Esophagus muscularis mucosa (tissue), 4 donors: ENCODE measurements at places on chromosomes 3 and 15. TPM values are rescaled to one million over a fixed set of nuclear protein-coding genes. Genes with fewer than 3 reads are reported as not detected.
A peak's percentile ranks its signal among the peaks of the same experiment; 100 is the strongest.

- DNase-seq = no peak
Measured at GRCh38 chr3:36714343-36715086, 49.8 kb downstream of the DCLK3 start.

DNA sequence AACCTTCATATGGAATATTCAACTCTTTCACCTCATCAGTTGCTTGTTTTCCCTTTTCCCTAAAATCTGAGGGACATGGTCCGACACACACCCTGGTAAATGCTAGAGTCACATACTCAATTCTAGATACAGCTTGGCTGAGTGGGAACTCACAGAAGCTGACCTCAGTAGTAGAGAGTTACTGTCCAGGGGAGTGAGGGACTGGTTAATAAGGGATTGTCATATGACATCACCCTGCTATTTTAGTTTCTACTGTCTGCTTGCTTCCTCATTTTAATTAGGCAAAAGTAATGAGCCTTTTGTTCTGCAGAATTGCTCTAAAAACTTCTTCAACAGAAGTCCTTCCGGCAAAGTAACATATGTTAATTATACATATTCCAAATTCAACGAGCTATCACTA is 244.5 kb downstream of the ZIC4 start:
- no peak for DNase-seq

DNA sequence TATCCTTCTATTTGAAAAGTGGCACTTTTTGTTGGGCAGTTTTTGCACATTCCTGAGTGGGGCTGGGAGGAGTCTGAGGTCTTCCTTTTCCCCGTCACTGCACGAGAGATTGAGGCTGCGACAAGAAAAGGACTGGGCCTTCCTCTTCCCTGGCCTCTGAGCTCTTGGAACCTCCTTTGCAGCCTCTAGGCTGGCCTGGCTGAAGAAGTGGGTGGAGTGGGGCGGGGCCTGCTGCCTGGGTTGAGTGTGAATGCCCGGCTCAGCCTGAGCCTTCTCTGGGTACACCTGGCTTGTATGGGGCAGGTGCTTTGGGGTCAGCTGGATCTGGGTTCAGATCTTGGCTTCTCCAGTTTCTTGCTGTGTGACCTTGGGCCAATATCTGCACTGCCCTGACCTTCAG is 43.1 kb downstream of the PLXNA1 start:
- no peak for DNase-seq

DNA sequence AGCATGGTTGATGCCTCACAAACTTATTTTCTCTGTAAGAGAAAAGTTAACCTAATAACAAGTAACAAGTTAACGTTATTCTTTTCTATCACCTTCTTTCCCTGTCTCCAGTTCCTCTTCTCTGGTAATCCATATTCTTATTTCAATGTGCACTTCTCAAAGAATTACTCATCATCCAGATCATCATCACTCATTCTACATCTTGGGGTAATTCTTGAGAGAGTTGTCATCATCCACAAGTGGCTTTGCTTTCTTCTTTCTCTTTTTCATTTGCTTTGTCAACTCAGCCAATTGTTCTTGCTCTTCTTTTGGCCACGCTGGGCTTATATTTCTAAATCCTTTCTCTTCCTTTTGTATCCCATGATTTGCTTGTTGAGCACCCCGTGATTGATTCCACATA is 20.8 kb upstream of the RNF111 start:
- DNase-seq = no peak

DNA sequence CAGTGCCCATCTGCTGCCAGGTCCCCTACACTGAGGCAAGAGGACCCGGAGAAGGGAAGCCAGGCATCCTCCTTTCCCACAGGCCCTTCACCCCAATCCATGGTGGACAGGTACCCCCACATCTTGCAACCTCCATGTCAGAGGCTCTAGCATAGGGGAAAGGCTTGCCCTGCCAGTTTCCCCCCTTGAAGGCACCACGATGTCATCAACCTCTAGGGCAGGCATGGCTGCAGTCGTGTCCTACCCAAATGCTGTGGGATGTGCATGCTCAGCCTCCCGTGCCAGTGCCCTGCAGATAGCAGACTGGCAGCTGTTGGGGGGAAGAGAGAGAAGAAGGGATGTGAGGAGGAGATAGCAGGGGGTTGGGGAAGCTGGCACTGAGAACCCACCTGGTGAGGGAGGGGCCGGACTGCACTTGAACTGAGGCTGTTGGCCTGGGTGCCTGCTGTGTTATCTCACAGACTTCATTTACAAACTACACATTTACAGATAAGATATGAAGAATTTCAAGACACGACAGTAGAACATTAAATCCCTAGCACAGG is 197.5 kb downstream of the ADAMTS9 start:
- DNase-seq = no peak

GRCh38 chr3:120682095-120682681 is at the start of gene HGD:
Gene HGD (minus strand): TSS chr3:120682239. CDS start chr3:120682111, 128 bp downstream.
- DNase-seq = no peak

- DNase-seq = no peak
Measured at GRCh38 chr15:82663186-82663600, 16.0 kb upstream of the CPEB1 start.

GRCh38 chr3:129213238-129213637 is 29.5 kb upstream of the CNBP start:
- DNase-seq = no peak

GRCh38 chr3:42632146-42632545 is 21.4 kb upstream of the ZBTB47 start:
- no peak for DNase-seq

DNA sequence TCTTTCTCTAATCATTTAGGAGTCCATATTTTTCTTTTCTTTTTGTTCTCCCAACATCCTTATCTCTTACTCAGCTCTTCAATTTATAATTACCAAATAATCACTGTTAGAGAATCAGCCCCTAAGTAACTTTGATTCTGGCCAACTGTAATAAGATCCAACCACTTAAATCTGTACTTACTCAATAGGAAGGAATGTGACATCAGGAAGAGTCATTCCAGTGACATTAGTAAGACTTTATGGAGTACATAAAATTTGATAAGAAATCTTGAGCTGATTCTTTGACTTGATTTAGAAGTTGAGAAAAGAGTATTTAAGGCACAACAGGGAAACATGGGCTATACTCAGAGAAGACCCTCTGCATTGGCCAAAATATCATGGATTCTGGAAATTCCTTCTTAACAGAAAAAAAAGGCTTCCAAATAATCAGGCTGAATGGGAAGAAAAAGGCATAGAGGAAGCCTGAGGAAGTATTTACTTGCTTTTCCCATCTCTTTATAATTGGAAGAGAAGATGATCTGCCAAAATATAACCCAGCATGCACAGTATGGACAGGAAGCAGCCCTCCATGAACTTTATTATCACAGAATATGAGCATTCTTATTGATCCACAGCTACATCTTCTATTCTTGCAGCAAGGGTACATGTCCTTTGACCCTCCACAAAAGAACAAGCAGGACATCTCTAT is 289.7 kb upstream of the TPRG1 start:
- DNase-seq = no peak

DNA sequence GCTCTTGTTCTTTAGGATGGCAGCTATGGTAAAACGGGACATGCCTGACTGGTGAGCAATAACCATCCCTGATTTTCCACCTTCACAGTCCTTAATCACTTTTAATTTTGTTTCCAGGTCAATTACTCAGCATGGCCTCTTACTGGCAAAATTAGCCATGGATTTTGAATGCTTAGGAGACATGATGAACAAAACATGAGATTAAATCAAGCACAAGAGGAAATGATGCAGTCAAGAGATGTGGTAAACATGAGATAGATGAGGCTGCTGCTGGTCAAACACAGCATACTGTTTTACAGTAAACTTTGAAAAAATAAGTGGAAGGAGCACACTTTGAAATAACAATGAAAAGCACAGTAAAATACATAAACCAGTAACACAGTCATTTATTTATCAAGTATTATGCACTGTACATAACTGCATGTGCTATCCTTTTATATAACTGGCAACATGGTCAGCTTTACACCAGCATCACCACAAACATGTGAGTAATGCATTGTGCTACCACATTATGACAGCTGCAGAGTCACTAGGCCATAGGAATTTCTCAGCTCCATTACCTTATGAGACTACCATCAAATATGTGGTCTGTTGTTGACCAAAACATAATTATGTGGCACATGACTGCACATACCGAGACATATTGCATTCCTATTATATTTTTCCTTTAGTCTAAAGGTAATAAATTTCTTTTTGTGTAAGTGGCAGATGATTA is 30.1 kb upstream of the ZNF502 start:
- no peak for DNase-seq

GRCh38 chr3:36804295-36805055 is 40.1 kb upstream of the DCLK3 start:
- peak; percentile 70 for DNase-seq

GRCh38 chr15:89803941-89804800 is 10.5 kb downstream of the ANPEP start:
- DNase-seq = no peak

GRCh38 chr3:146921693-146922092 is 316.5 kb upstream of the PLSCR5 start:
- no peak for DNase-seq

- no peak for DNase-seq
Measured at GRCh38 chr3:161567577-161568361, 71.2 kb downstream of the OTOL1 start.

DNA sequence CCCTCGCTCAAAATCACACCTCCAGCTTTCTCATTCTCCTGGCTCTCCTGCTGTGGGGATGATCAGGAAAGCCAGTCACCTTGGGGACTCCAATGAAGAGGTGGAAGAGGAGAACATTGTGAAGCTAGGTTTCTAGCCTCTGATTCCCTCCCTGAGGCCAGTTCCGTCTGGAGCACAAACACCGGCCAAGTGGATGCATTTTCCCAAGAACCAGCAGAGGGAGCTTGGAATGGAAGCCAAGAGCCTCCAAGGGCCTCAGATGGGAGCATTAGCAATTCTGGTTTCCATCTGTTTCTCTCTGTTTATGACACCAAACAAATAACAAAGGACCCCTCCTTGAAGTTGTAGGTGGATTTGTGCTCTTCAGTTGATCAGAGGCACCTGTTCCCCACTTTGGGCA is 40.6 kb upstream of the NMNAT3 start:
- no peak for DNase-seq

DNA sequence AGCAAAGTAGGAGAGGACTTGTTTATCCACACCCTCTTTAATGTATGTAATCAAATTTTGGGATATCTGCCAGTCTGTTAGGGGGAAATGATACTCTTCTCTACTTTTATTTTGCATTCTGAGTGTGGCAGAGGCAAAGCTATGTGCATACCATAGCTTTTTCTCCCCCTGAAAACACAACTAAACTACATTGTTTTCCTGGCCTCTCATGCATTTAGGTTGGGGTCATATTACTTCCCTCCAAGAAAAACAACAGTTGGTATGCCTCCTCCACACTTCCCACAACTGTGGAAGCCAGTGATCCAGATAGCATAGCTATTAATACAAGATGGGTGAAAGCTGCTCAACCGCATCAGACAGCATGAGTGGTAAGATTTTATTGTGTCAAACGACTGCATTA is 6.9 kb downstream of the RPL15 start:
- DNase-seq = no peak

- no peak for DNase-seq
Measured at GRCh38 chr3:18137958-18138357, 287.2 kb downstream of the SATB1 start.

TRIM42 gene
- not detected for total RNA-seq

LMOD3 gene
- 0.50 TPM for total RNA-seq

LDHAL6B gene
- not detected for total RNA-seq

GATA2 gene
- total RNA-seq = 16.9 TPM

FANCD2OS gene
- total RNA-seq = not detected

ZNF385D gene
- 8.3 TPM for total RNA-seq
